Activated CD8-positive, alpha-beta memory T cell treated with anti-CD3 and anti-CD28 coated beads, Interleukin-2, amount 50 U/mL, for 4 hours (primary cell): ENCODE measurements at places on chromosomes 3 and 15.

GRCh38 chr3:111582120-111582474 is 13.0 kb downstream of the ZBED2 start:
- no peak for DNase-seq

- no peak for DNase-seq
Measured at GRCh38 chr3:134680796-134681521, 30.1 kb upstream of the KY start.

- peak; percentile 82 for DNase-seq
Measured at GRCh38 chr15:31215490-31216214, 111.0 kb upstream of the KLF13 start.

GRCh38 chr3:114874522-114874971 is 272.5 kb downstream of the ZBTB20 start:
- DNase-seq: no peak

DNA sequence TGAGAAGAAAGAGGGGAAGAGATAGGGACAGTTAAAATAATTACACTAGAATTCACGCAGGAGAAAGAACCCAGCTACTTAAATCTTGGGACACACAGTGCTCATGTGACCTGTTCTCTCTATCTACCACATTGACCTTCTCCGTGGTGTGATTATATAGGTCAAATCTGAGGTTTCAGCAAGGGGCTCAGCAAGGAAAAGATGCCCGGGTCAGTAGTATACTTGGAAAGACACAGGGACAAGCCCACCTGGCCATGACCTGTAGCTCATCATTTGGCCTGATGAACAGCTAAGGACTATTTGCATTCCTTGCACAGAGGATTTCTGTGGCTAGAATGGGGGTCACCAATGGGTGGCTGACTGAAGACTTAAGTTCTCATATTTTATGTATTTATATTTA is 71.9 kb downstream of the SSR3 start:
- no peak for DNase-seq

GRCh38 chr3:33668618-33669017 is 49.4 kb downstream of the CLASP2 start:
- no peak for DNase-seq

DNA sequence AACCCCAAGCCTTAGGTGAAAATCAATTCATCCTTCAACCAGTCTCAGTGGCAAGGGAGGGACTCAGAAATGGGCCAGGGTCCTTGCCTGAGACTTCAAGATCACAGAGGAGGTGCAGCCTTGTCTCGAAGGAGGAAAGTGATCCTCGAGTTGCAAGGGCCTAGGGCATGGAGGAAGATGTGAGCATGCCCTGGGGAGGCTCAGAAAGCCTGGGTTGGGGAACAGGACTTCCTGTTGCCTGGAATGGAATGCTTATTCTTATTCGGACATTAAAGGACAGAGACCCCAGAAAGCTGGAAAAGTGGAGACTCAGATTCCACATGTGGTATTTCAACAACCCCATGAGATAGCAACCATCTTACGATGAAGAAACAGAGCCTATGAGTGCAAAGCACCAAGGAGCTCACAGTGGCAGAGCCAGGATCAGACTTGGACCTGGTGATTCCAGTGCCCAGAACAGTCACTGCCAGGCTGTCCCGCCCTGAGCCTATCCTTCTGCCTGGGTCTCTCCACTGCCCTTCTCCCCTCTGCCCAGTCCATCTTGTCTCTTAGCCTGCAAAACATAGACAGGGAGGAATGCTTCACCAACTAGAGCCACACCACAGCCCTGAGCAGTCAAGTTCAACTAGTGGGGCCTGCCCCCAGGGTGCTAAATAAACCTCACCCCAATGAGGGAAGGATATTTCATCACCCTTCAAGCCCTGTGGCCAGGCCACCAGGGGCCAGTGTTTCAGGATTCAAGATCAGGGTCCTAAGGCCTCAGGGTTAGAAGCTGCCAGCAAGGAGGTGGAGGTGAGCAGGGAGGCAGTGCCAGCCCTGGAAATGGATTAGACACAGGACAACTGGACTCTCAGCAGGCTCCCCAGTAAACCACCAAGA is 21.9 kb downstream of the DAPK2 start:
- DNase-seq: no peak

DNA sequence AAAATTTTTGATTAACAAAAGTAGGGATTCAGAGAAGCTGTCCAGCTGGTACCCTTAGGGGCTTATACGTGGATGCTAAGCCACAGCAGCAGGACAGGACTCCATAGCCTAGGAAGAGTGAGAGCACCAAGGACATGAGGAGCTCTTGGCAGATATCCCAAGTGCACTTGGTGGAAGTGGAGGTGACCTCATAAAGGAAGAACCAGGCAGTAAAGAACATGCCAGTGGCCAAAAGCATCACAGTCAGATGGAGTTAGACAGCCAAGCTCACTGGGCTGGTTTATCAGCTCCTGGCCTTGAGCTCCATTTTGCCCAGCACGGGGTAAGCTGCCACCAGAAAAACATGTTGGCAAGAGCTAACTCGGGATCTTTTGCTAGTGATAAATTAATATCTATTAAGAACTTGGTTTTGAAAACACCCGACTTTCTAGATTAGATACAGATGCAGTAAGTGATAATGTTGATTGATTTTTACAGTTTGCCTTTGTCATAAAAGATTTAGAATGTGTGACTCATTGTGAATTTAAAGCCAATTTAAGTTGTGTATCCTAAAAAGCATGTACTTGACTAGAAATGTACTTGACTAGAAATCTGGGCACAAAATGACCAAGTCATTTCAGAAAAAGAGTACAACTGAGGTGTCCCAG is 108.0 kb downstream of the CMSS1 start:
- no peak for DNase-seq

GRCh38 chr15:83682476-83683088 is 28.7 kb downstream of the ADAMTSL3 start:
- no peak for DNase-seq

DNA sequence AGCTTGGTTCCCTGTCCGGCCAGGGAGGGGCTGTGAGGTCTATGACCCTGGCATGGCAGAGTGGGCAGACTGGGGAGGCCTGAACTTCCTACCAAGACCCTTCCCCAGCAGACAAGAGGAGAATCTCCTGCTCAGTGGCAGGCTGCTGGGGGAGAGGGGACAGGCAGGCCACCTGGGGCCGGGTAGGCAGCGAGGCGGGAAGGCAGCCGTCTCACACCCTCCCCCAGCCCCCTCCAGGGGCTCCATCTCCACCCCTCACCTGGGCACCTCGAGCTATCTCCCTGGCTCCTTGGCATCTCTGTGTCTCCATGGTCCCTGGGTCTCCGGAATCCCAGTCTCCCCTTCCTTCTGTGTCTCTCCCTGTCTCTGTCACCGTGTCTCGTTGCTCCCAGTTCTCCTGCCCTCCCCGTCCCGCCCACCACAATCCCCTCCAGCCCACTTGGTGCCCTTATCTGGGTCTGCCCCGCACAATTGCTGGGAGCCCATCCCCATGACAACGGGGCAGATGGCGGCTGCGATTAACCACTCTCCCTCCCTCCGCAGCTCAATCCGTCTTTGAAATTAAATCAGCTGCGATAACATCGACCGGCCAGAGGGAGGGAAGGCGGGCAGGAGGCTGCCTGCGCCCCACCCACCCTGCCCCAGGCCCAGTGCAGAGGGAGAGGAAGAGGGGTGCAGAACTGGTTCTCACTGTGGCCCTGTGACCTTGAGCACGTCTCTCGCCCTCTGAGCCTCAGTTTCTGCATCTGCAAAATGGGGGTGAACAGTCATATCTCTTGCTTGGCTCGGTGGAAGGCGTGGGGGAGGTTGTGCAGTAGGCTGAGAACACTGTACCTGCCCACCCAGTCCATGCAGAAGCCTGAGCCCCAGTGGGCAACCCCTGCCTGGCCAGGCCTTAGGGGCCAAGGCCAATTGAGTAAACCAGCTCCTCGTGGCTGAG is 9.6 kb downstream of the DNAJB8 start:
- DNase-seq: no peak

GRCh38 chr3:157122116-157122515 is 37.8 kb downstream of the CCNL1 start:
- no peak for DNase-seq

- DNase-seq: no peak
Measured at GRCh38 chr15:61188168-61188567, 40.9 kb downstream of the RORA start.

DNA sequence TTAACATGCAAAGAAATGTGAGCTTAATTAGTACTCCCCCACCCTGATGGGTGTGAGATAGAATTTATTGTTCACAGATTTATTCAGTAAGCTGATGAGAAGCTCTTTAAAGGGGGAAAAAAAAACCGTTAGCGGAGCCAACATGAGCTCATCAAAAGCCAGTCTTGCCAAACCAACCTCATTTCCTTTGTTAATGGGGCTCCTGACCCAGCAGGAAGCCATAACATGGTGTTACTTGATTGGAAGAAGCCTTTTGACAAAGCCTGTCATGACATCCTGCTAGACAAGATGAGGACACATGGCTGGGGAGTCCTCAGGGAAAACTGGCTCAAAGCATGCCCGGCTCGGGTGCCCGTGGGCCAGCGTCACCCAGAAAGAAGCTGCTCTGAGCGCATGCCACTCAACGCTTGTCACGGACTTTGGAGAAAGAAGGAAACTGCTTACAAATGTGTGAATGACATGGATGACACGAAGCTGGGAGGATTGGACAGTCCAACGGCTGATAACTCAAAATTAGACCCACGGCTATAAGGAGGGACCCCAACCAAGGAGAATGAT is 64.6 kb downstream of the SLCO2A1 start:
- no peak for DNase-seq

GRCh38 chr3:177371888-177372287 is 174.6 kb upstream of the TBL1XR1 start:
- no peak for DNase-seq

- DNase-seq: no peak
Measured at GRCh38 chr3:192371870-192372400, 355.4 kb downstream of the FGF12 start.

GRCh38 chr3:138186221-138186620 is 880 bp upstream of the ARMC8 start:
- no peak for DNase-seq

DNA sequence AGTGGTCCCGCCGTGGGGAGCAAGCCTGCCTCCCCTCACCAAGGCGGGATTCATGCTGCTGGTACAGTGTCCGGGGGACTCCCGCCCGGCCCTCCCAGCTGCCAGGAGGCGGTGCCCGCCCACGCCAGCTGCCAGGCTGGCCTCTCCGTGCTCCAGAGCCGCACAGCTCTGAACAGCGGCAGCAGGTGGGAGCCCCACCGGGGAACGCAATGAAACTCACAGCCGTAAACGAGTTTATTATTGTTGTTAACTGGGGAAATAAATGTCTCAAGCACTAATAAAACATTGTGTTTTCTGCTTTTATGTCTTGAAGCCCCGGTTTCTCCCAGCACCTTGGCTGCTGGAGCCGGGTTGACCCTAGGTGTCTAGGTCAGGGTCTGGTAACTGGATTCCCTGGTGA is 317.7 kb upstream of the TLE3 start:
- no peak for DNase-seq

DNA sequence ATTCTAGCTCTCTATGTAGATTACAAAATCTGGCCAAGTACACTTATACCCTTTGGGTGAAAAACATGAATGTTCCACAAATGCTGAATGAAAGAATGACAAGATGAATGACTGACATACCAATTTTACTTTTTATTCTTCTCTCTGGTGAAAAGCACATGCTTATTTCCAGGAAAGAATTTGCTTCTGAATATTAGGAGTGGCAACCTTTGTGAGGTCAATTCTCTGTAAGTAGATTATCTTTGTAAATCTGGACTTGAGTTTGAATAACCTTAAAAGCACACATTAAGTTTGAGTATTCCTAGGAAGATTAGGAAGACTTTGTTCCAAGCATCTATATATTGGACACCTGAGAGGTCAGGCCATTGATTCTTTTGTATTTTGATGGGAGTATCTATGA is 78.1 kb upstream of the P2RY1 start:
- no peak for DNase-seq

DNA sequence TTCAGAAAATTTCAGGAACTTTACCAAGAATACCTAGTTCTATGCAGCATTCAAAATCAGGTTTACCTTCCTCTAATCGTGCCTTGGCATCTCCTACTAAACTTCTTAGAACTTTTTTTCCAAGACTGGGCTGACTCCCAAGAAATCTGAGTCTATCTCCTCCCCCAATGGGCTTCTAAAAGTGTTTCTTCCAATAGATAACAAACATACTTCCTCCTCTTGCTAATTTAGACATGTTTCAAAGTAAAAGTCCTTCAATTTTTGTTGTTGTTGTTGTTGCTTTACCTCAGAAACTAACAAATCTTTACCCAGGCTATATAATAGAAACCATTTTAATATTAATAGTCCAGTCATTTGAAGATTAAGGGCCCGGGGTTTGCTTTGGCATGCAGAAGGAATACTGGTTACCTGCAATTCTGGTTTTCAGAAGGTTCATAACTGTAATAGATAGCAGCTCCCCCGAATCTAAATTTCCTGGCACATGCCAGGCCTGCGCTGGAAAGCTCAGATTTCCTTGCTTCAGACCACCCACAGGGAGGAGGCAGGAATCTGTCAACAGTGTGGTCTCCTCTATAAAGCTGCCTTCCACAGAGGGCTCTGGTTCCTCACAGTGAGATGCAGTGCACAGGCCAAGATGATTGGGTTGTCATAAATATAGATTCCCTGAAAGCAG is 188.7 kb downstream of the THRB start:
- DNase-seq: no peak

DNA sequence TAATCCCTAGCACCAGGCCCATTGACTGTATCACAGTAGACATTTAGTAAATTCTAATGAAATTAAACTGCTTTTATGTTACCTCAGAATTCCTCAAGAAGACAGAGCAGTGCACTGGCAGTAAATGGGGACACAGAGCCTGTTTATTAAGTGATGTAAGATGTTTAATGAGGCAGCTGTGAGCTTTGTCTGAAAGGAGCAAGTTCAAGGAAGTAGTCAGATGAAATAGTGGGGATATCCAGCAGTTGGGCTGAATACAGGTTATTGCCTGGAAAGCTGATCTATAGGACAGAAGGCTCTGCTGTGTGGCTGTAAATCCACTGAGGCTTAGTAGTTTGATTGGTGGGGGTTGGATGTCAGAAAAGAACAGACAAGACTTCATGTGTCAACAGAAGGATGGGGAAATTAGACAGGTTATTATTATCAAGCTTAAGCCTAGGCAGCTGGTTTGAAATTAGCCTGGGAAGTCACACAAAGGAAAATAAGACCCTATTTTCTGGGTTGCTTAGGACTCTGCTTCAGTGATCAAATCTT is 62.2 kb downstream of the PFN2 start:
- DNase-seq: no peak

- no peak for DNase-seq
Measured at GRCh38 chr15:82314769-82315518, 34.3 kb downstream of the GOLGA6L10 start.

DNA sequence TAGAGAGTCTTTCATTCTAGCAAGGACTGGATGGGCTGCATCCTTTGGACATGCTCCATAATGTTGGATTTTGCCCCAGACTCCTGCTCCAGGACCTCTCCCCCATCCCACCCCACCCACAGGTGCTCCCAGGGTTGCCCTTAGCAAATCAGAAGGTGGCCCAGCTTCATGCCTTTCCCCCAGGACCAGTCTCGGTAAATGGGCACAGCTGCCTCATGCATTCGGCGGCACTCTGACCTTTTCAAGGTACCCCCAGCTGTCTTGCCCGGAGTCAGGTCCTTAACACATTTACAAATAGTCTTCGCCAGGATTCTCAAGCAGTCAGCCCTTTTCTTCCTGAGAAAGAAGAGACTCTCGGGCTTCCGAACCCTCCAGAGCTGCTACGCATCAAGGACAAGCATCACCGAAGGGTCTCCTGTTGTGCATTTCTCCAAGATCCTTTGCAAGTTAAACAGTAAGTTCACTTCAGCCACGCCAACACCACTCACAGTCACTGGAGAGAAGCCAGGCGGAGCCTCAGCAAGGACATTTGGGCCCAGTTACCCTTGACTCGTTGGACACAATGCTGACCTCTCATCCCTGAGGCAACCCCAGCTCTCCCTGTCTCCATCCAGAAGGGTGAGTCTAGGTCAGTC is 287.8 kb downstream of the FAM43A start:
- DNase-seq: no peak
